ENCODE measurements at places on chromosomes 1 and 21.

DNA sequence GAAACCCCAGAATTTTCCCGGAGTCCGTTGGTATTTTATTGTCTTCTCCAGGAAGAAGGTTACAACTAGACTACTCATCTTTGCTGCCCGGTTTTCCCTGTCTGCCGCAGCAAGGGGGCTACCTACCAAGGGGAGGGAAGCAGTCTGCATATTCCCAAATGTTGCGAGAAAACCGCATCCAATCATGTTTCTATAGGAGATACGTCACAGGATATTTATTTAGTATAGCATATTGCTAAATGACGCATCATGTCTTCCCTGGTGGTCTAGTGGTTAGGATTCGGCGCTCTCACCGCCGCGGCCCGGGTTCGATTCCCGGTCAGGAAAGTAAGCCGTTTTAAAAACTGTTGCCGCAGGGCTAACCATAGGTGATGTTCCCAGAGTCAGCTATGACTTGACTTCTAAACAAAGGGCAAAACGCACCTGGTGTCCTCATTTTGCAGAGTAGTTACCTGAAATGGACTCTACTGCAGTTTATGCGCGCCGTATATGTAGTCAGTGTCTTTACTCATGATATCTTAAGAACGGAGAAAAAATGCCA is 15.2 kb upstream of the ZNF692 start:
- DNase-seq, result peak; percentile 86

GRCh38 chr21:29382030-29382654 is 83.4 kb downstream of the BACH1 start:
- DNase-seq, result no peak

DNA sequence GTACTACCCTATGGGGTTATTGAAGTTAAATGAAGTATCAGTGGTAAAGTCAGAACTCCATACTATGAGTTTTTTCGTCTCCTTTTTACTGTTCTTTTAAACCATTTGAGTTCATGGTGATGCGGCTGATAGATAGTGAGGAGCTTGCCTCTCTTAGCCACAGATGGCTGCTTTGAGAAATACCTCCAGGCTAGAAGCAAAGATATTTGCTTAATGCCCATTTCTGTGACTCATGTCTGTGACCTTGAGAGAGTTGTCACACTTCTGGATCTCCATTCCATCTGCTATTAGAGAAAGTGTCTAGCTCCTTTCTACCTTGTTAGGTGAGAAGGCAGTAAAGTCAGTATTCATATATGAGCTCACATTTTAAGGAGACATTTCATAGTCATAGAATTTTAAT is 89.5 kb upstream of the PLXNA2 start:
- no peak for DNase-seq

- DNase-seq, result no peak
These were observed 48.4 kb downstream of the TRIM11 start for GRCh38 chr1:228358039-228358763.

DNA sequence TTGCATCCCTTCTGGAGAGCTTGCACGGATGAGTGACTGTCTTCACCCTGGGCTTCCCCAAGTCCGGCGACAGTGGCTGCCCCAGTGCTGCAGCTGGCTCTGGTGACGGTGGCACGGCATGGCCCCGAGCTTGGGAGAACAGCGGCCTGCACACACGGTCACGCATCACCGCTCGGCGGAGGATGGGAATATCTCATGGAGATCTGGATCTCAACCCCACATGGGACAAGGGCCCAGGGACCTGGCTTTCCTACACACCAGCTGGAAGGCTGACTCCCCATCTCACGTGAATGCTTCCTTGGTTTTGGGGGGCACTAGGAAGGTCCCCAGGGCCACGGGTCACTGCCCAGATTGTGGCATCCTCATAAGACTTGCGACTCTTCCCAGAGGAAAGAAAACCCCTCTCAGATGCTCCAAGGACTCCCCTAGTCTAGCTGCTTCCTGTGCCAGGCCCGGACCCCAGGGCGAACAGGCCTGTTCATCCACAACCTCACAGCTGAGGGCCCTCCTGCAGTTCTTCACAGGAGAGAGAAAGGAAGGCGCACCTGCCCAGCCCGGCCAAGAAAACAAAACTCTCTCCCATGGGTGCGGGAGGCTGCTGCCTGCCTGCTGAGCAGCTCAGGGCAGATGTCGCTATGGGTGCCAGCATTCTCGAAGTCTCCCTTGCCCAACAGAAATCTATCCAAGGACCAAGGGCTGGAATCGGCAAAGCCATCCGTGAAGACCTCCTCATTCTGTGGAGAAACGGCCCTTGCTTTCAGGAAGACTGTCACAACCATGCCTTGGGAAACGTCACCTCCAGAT is 9.9 kb downstream of the CFAP410 start:
- no peak for DNase-seq

DNA sequence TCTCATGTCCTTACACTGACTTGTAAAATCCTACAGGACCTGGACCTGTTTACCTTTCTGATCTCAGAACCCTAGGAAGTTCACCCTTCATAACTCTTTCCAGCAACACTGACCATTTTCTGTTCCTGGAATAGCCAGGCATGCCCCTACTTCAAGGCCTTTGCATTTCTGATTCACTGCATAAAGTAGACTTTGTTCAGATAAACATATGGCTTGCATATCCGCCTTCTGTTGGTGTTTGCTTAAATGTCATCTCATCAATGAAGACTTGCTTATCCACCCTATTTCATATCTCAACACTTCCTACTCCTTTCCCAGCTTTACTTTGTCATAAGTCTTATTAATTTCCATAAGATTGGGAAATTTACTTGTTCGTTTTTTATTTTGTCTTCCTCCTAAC is 57.4 kb downstream of the HSPA13 start:
- no peak for DNase-seq

DNA sequence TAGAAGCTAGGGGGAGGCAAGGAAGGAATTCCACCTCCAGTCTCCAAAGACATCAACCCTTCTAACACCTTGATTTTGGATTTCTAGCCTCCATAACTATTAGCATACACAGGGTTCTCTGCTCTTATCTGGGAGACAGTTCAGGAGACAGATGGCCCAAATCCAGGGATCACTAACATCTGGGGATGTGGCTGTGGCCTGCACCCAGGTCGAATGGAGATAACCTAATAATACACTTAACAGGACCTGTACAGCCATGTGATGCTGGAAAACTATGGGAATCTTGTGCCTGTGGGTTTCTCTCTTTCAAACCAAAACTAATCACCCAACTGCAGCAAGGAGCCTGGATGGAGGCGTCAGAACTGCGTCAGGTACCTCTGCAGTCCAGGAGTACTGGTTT is 47.6 kb downstream of the KIAA0319L start:
- DNase-seq, result no peak

Data from CD4-positive, alpha-beta T cell treated with Interleukin-1 beta for 1 hour (primary cell).